ENCODE measurements at places on chromosomes 12 and 14.

DNA sequence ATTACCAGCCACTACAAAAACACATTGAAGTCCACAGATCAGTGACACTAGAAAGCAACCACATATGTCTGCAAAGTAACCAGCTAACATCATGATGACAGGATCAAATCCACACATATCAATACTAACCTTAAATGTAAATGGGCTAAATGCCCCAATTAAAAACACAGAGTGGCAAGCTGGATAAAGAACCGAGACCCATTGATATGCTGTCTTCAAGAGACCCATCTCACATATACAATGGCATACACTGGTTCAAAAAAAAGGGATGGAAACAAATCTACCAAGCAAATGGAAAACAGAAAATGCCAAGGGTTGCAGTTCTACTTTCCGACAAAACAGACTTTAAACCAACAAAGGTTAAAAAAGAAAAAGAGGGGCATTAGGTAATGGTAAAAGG is 307.7 kb downstream of the GPHN start:
- no peak for DNase-seq

- DNase-seq = peak; percentile 46
Measured at GRCh38 chr14:97709552-97709951, 912.4 kb downstream of the VRK1 start.

GRCh38 chr12:81500788-81501187 is 258.4 kb downstream of the PPFIA2 start:
- DNase-seq = no peak

GRCh38 chr14:63248211-63248610 is 44.0 kb downstream of the RHOJ start:
- DNase-seq = no peak

- DNase-seq = no peak
Measured at GRCh38 chr14:90678420-90678819, 137.8 kb downstream of the TTC7B start.

DNA sequence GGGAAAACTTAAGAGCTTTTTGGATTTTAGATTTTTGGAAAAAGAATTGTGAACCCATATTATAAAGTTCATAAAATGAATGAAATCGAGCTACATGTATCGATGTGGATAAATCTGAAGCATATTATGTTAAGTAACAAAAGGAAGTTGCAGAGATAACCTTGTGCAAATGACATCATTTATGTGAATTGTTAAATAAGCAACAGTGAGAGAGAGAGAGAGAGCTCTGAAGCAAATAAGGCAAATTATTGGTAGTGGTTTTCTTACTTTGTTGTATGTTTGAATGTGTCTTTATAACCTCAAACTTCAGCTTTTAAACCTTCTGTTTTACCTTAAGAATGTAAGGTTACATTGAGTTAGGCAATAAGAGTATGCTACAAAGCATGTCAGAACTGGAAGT is 78.8 kb downstream of the ERC1 start:
- no peak for DNase-seq

Data from stimulated activated naive CD8-positive, alpha-beta T cell treated with anti-CD3 and anti-CD28 coated beads, Interleukin-15, amount 100 ng/mL, for 72 hours (primary cell).